ENCODE measurements at places on chromosomes 2 and 18.

DNA sequence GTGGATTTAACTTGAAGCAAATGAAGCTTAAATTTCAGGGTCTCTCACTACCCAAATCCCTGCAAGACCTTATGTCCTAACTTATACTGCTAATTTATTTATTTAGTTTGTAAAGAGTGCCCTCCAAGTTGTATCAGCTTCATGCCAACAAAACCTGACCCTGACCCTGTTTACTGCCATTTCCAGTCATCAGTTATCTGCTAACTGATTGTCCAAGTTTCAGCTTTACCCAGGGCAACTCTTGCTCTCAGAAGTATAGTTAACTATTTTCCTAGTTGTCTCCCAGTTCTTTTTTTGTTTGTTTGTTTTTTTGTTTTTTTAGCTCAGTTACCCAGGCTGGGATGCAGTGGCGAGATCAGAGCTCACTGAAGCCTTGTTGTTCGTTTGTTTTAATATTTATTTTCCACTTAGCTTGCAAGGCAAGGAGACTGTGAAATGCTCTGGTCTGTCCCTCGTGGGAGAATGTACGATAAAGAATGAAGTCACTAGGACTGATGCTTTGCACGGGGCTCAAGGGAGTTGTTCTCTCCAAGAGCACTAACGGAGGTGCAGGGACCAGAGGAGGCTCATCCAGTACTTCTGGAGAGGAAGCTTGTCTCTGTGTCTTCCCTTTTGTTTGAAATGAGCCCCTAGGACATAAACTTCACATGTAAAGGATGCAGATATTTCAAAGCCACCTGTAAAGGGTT is 35.3 kb downstream of the MYOM1 start:
- DNase-seq: no peak

- DNase-seq: no peak
Measured at GRCh38 chr2:654896-655295, 22.3 kb downstream of the TMEM18 start.

DNA sequence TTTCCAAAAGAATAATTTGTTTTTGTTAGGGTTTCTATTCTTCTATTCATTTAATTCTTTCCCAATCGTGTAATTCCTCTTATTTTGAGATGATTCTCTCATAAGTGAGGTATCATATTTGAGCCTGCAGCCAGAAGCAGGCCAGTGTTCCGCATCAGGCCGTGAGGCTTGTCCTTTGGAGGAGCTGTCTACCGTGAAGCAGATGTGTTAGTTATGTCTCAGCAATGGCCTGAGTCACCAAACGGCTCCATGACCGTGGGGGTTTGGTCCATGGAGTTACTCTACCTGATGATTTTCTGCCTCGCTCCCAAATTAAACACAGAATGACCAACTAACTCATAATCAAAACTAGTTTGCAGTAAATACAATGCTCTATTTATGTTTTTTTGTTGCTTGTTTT is 64.2 kb upstream of the TMEM87B start:
- DNase-seq: no peak

DNA sequence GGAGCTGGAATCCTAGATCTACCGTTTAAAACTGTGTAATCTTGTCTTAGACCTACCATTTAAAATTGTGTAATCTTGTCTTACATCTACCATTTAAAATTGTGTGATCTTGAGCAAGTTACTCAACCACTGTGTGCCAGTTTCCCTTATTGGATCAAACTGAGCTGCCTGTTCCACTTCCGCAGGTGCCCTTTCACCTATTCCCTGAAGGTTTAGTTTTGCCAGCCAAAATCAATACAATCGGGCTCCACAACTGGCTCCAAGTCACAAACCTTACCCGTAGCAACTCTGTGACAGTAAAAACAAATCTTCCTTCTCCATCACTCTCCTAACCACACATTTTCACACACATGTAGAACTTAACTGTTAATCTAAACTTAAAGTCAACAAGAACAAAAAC is 20.1 kb downstream of the DOCK10 start:
- no peak for DNase-seq

DNA sequence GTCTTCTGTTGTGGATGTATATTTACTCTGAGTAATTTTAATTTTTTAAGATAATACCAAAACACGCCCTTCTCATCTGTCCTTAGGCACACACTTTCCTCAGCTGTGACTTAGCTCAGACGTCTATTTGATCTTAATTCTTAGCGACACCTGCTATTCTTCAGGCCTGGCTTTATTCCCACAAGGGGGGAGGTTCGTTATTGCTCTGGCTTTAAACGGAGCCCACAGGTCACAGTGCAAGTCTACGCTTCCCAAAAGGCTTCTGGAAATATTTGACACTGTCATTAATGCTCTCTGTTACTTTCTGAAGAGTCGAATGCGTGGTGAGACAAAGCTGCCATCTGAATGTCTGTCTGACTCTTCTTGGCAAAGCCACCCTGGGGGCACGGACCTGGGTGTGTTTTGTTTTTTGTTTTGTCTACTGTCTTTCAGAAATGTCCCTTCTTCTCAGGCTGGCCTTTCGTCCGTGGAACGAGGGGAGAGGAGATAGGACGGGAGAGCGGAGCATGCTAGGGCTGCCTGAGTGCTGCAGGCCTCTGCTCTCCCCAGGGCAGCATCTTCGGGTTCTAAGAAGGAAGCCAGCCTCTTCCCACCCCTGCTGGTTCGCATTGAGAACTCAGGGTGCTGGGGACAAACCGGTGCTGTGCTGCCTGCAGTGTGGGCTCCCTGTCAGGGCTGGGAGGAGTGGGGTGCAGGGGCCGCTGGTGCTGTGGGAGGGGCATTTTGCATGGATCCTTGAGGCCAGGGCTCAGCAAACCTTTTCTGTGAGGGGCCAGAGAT is 61.9 kb downstream of the ASAP2 start:
- no peak for DNase-seq

DNA sequence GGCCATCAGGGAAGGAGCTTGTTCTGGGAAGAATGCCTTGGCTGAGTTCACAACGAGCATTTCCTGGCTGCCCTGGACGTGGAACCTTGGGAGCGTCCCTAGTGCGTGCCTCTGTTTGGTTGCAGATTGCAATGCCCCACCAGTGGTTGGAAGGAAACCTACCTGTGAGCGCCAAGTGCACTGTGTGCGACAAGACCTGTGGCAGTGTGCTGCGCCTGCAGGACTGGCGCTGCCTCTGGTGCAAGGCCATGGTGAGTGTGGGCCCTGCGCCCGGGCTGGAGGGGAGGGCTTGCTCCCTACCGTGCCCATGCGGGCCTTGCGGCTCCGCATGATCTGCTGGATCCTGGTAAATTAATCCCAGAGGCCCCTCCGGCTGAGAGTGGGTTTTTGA is 81.9 kb downstream of the DGKD start:
- no peak for DNase-seq

DNA sequence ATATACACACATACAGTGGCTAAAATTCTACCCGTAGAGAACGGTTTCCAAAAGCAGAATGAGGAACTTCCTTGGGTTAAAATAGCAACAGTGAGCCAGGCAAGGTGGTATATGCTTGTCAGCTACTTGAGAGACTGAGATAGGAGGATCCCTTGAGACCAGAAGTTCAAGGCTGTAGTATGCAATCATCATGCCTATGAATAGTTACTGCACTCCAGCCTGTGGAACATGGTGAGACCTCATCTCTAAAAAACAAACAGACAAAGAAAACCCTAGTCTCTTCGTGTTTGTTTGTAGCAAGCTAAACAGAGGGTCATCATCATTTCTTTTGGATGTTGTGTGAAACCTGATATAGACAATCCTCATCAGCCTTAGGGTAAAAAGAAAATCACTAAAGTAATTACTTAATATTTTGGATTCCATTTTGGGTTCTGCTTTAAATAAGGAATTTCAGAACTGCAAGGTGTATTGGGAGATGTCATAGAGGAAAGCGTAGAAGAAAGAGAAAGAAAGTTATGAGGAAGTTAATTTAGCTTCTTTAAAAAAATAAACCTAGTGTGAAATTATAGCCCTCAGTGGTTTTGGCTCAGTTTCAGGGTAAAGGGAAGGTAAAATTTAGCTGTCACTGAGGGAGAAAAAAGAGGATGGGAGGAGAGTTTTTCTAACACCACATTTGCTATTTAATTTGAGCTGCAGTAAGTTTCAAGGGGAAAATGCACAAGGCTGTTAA is 46.5 kb downstream of the PLEK start:
- DNase-seq: no peak

- DNase-seq: peak; percentile 58
Measured at GRCh38 chr2:221517696-221518151, 54.4 kb downstream of the EPHA4 start.

DNA sequence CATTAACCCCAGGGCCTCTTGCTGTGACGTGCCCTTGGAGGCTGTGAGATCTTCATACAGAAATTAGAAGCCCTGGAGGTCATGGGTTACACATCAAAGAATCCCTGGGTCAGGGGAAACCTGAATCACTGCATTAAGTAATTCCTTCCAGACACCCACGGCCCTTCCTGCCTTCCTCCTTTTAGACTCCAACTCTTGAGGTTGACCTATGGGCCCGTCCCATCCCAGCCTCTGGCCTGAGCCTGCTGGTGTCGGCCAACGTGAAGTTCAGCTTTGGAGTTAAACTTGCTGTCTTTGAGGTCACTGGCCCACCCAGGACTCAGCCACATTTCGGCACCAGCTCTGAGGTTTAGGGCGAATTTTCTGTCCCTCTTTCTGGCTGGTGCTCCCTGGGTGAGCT is 198.3 kb downstream of the ACKR3 start:
- DNase-seq: no peak

DNA sequence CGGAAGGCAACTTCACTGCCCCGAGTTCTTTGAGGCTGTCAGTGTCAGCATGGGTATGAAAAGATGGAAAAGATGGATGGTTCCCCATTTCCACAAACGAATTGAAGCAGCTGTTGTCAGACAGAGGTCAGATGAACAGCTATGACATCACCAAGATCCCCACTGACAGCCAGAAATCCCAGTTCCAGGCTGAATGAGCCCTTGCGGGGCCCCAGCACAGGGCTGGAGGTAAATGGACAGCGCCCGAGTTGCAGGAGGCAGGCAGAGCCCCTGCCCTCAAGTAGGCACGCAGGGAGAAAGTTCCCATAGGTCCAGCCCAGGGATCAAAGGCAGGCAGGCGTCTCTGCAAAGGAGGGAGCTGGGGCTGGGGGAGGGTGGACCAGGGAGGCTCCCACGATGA is 169.5 kb upstream of the AGAP1 start:
- DNase-seq: no peak

DNA sequence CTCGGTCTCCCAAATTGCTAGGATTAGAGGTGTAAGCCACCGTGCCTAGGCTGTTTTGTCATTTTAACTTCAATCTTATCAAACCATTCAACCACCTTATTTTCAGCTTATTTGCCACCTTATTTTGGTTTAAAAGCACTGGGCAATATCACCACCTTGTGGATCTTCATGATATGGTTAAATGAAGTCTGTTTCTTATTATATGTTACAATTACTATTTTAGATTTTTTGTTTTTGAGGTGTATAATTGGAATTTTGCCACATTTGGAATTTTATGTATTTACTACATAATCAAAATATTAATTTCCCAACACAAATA is 43.8 kb upstream of the SCN9A start:
- DNase-seq: no peak

DNA sequence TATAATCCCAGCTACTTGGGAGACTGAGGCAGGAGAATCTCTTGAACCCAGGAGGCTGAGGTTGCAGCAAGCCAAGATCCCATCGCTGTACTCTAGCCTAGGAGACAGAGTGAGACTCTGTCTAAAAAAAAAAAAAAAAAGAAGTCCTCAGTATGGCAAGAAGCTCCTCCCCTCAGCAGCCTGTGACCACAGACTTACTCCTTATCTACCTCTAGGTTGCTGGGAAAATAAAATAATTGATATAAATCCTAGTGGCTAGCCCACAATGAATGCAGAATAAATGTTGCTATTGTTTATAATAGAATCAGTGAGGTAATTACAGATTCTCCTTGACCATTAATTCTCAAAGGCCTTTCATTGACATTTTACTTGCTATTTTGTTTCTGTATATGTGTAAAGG is 70.6 kb downstream of the IRS1 start:
- no peak for DNase-seq

DNA sequence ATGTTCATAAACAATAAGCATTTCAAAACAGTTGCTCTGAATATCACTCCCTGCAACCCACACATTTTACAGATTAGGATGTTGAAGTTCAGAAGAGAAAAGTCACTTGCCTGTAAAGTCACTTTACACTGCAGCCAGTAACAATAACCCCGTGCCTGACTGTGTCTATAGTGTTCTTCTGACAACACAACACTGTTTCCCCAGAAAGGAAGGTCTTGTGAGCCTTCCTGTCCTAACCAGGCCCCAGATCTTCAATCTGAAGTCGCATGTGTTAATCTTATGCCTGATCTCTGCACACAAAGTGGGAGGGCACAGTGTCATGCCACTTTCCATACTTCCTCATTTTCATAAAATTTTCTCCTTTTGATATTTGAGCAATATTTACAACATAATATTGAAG is 120.2 kb downstream of the FEZ2 start:
- DNase-seq: no peak

GRCh38 chr2:215536510-215536909 is 100.6 kb upstream of the FN1 start:
- no peak for DNase-seq

- no peak for DNase-seq
Measured at GRCh38 chr2:113734185-113734584, 22.3 kb downstream of the SLC35F5 start.

DNA sequence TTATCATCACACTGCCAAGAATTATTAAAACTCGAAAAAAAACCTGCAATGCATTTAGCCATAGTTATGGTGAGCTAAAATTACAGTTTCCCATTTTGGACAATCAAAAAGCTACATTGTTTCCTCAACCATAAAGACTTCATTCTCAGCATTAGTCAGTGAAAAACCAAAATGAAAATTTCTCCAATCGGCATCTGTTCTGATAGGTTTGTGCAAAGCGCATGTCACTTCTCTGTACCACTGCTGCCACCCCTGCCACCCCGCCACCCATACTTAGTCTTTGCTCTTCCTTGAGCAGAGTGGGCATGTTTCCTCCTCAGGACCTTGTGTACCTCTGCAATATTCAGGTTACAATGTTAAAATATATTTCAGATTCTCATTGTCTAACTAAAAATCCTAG is 7.1 kb upstream of the ZBTB14 start:
- DNase-seq: no peak

- DNase-seq: no peak
Measured at GRCh38 chr2:23235292-23235691, 149.7 kb upstream of the KLHL29 start.

DNA sequence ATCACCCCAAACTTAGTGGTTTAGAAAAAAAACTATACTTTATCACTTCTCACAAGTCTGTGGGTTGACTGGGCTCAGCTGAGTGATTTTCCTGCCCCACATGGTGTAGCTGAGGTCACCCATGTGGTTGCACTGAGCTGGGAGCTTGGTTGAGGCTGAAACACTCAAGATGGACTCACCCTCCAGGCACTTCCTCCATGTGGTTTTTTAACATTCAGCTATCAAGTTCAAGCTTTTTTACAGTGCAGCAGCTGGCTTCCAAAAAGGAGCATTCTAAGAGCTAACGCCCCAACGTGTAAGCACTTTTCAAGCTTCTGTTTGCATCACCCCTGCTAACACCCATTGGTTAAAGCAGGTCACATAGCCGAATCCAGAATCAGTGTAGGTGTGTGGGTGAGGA is 105.9 kb upstream of the CREB1 start:
- DNase-seq: peak; percentile 61

DNA sequence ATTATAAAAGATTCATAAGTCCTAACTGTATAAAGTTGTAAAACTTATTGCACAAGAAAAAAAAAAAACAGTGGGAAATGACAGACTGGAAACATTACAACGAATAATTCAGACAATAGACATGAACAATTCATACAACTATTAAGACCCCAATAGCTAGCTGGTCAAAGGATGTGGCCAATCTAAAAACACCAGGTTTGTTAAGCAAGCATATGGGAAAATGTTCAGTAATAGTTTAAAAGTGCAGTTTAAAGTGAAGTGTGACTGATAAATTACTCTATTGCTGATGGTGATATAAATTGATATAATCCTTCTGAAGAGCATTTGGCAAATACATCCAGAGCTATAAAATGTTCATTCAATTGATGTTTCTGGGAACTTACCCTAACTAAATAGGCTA is 289.0 kb downstream of the CAMKMT start:
- DNase-seq: no peak
